Mesendoderm (in vitro differentiated cells): ENCODE measurements at places on chromosomes 2 and 18.

DNA sequence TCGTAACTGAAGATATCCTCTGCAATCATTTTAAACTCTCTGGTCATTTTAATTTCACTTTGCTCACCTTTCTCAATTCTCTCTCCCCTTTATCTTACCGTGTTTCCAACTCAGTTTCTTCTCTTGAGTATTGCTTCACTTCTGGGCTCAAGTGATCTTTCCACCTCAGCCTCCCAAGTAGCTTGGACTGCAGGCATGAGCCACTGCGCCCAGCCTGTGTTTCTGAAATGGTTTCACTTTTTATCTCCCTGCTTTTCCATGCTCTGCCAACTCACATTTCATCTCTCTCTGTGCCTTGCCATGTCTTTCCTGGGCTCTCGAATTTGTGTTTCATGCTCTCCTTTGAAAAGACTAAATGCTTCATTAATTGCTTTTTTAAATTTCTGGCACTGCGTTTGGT is 30.5 kb upstream of the TMEM131 start:
- no peak overlapping the region for H3K27ac ChIP-seq
- no peak for DNase-seq
- no peak overlapping the region for H3K4me3 ChIP-seq

GRCh38 chr2:30620102-30620501 is 173.1 kb downstream of the LCLAT1 start:
- no peak overlapping the region for H3K27ac ChIP-seq
- no peaks in the 10 kb centered on the region for H3K36me3 ChIP-seq
- no peaks in the 10 kb centered on the region for H3K4me1 ChIP-seq
- no peaks in the 10 kb centered on the region for H3K27me3 ChIP-seq

GRCh38 chr2:37786854-37787253 is 115.4 kb upstream of the CDC42EP3 start:
- no peak for DNase-seq
- H3K27ac ChIP-seq, result no peak overlapping the region
- no peaks in the 10 kb centered on the region for H3K27me3 ChIP-seq
- H3K4me1 ChIP-seq, result no peaks in the 10 kb centered on the region

- no peaks in the 10 kb centered on the region for H3K36me3 ChIP-seq
- H3K27me3 ChIP-seq, result no peaks in the 10 kb centered on the region
- no peak for DNase-seq
These were observed 211.0 kb downstream of the CTNNA2 start for GRCh38 chr2:79723830-79724229.

GRCh38 chr2:199895406-199895805 is 15.7 kb upstream of the C2orf69 start:
- no peaks in the 10 kb centered on the region for H3K36me3 ChIP-seq
- no peak for DNase-seq
- no peaks in the 10 kb centered on the region for H3K4me1 ChIP-seq
- H3K4me3 ChIP-seq, result no peak overlapping the region
- H3K27ac ChIP-seq, result no peak overlapping the region
- no peaks in the 10 kb centered on the region for H3K27me3 ChIP-seq

DNA sequence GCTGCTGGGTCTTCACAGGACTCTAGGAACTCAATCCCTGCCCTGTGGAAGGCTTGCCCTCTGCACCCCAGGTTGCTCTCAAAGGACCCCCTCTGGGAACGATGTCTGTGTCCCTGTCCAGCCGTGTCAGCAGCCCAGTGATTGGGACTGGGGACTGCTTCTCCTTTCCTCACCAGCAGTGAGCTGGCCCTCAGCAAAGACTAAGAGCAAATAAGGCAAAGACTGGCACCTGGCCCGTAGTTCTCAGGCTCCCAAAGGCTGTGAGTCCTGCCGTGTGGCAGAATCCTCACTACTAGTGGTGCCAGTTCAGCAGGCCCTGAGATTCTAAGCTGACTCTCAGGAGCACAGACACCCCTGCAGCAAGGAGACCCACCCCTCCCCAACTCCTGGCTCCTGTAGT is 47.8 kb downstream of the TMEM163 start:
- H3K4me1 ChIP-seq, result no peaks in the 10 kb centered on the region
- no peaks in the 10 kb centered on the region for H3K27me3 ChIP-seq
- H3K4me3 ChIP-seq, result no peak overlapping the region
- no peak for DNase-seq
- no peaks in the 10 kb centered on the region for H3K36me3 ChIP-seq

DNA sequence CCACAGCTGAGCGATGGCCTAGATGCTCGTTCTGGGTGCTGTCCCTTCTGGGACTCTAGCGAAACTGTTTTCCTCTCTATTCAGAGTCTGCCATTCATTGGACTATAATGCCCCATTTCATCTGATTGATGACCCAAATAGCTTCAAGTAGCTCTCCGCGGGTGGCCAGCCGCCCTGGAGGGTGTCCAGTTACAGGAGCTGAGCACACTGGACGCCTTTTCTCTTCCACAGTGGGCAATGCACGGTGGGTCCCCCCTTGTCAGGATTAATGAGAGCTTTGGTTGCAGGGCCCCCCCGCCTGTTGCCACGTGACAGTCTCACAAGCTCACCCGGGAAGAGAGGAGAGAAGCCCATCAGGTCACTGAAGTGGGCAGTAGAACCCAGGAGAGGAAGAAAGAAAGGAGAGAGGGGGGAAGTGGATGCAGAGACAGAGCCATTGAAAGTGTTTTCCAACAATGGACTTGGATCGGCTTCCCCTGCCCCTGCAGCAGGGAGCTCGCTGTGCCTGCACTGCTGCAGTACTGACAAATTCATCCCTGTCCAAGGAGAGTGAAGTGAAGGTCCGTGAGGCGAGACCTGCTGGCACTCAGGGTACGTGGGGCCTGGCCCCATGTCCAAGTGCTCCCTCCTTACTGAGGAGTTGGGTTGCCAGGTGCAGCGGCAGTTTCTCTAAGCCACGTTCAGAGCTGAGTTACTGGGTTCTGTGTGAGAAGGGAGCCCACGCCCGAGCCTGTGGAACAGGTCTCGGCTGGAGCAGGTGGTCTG is 44.8 kb downstream of the DIPK1C start:
- H3K4me1 ChIP-seq, result no peaks in the 10 kb centered on the region
- no peaks in the 10 kb centered on the region for H3K27me3 ChIP-seq

- DNase-seq, result no peak
- H3K27me3 ChIP-seq, result no peaks in the 10 kb centered on the region
- H3K4me3 ChIP-seq, result no peak overlapping the region
These were observed 55.7 kb downstream of the RTP5 start for GRCh38 chr2:241925277-241925676.

DNA sequence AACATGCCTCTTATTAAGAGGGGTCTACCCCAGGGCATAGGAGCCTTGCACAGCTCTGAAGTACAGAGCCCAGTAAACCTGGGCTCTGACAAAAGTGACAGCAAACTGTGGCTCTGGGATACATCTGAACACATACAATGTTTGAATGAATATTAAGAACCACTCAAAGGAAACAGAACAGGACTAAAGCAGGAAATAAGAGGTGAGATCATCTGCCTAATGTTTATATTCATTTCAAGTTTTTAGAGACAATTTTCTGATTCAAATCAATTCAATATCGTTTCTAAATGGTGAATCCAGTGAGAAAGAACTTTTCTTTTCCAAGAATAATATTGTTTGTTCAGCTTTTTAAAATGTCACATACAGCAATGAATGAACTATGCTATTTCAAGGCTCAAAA is 136.7 kb upstream of the CAVIN2 start:
- H3K4me3 ChIP-seq, result no peak overlapping the region
- H3K4me1 ChIP-seq, result no peaks in the 10 kb centered on the region
- DNase-seq, result no peak
- H3K27ac ChIP-seq, result no peak overlapping the region
- no peaks in the 10 kb centered on the region for H3K27me3 ChIP-seq

GRCh38 chr18:74949611-74950010 is 259.3 kb downstream of the PTGR3 start:
- no peak overlapping the region for H3K4me3 ChIP-seq
- no peak for DNase-seq
- no peaks in the 10 kb centered on the region for H3K27me3 ChIP-seq
- H3K36me3 ChIP-seq, result no peaks in the 10 kb centered on the region
- H3K27ac ChIP-seq, result no peak overlapping the region

GRCh38 chr2:197251163-197251562 is 59.4 kb downstream of the ANKRD44 start:
- H3K4me1 ChIP-seq, result no peaks in the 10 kb centered on the region
- H3K4me3 ChIP-seq, result no peak overlapping the region
- H3K27ac ChIP-seq, result no peak overlapping the region

DNA sequence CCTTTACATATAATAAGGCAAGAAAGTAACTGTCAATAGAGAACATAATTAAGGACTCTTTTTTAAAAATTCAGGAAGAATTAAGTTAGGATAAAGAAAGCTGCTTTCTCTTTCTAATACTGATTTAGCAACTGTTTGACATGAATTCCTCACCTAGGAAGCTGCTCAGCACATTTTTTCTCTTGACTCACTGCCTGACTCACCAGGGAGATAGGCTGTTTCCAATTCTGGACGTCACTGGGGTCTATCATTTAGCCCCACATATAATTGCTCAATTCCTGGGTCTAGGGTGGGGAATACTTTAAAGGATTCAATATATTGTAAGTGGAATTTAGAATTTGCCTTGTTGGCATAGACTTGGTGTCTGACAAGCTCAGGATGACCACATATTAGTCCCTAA is 50.8 kb upstream of the UGP2 start:
- H3K27ac ChIP-seq, result no peak overlapping the region
- no peak overlapping the region for H3K4me3 ChIP-seq
- no peaks in the 10 kb centered on the region for H3K27me3 ChIP-seq
- H3K4me1 ChIP-seq, result no peaks in the 10 kb centered on the region

- no peak overlapping the region for H3K4me3 ChIP-seq
- no peaks in the 10 kb centered on the region for H3K36me3 ChIP-seq
- no peaks in the 10 kb centered on the region for H3K27me3 ChIP-seq
- peaks cover 5% of the 10 kb centered on the region for H3K4me1 ChIP-seq
- no peak for DNase-seq
These were observed 151.7 kb downstream of the ARHGAP28 start for GRCh38 chr18:6881034-6881820.

- H3K4me1 ChIP-seq, result no peaks in the 10 kb centered on the region
- DNase-seq, result peak; percentile 53
- no peak overlapping the region for H3K27ac ChIP-seq
- H3K27me3 ChIP-seq, result no peaks in the 10 kb centered on the region
- H3K36me3 ChIP-seq, result no peaks in the 10 kb centered on the region
- no peak overlapping the region for H3K4me3 ChIP-seq
These were observed 53.2 kb upstream of the CCDC85A start for GRCh38 chr2:56130463-56131070.

DNA sequence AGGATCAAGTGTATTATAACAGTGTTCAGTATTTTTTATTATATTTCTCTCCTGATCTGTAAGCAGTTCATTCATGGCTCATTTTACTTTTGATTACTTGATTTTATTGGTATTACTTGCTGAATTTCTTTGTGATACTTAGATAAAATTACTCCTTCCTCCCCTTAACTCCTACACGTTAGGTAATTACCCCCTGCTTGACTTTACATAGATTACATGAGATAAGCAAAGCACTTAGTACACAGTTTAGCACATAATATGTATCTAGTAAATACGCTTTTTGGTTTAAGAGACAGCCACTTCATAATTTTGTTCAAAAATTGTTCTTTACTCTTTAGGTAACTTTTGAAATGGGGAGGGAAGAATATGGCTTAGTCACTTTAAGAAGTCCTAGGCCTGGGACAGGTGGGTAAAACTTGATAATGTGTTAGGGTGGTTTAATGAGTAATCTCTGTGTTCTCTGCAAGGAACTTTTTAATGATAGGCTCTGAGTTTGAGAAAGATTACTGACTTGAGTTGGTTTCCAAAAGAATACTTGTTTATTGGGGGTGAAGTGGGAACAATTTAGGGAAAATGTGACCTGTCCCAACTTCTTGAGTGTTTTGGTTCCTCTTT is 80.9 kb downstream of the NCOA1 start:
- H3K36me3 ChIP-seq, result no peaks in the 10 kb centered on the region
- H3K4me1 ChIP-seq, result no peaks in the 10 kb centered on the region
- no peaks in the 10 kb centered on the region for H3K27me3 ChIP-seq
- peak; percentile 28 for DNase-seq
- H3K4me3 ChIP-seq, result no peak overlapping the region

- H3K27me3 ChIP-seq, result no peaks in the 10 kb centered on the region
- no peaks in the 10 kb centered on the region for H3K4me1 ChIP-seq
- no peak overlapping the region for H3K27ac ChIP-seq
- no peak for DNase-seq
- no peak overlapping the region for H3K4me3 ChIP-seq
These were observed 120.2 kb downstream of the GBX2 start for GRCh38 chr2:236047886-236048540.

- H3K27me3 ChIP-seq, result no peaks in the 10 kb centered on the region
- H3K27ac ChIP-seq, result no peak overlapping the region
- H3K36me3 ChIP-seq, result no peaks in the 10 kb centered on the region
- DNase-seq, result peak; percentile 43
These were observed 21.5 kb upstream of the ZNF532 start for GRCh38 chr18:58842978-58843687.

GRCh38 chr2:187105218-187105617 is 256.2 kb upstream of the ZSWIM2 start:
- H3K36me3 ChIP-seq, result no peaks in the 10 kb centered on the region
- DNase-seq, result no peak
- H3K4me3 ChIP-seq, result no peak overlapping the region
- no peak overlapping the region for H3K27ac ChIP-seq

- peak; percentile 97 for DNase-seq
- H3K27me3 ChIP-seq, result no peaks in the 10 kb centered on the region
- peak overlapping the region; percentile 94 for H3K27ac ChIP-seq
- no peaks in the 10 kb centered on the region for H3K36me3 ChIP-seq
- H3K4me1 ChIP-seq, result peaks cover 31% of the 10 kb centered on the region
- H3K4me3 ChIP-seq, result no peak overlapping the region
These were observed 45.7 kb downstream of the QPCT start for GRCh38 chr2:37389989-37390765.

DNA sequence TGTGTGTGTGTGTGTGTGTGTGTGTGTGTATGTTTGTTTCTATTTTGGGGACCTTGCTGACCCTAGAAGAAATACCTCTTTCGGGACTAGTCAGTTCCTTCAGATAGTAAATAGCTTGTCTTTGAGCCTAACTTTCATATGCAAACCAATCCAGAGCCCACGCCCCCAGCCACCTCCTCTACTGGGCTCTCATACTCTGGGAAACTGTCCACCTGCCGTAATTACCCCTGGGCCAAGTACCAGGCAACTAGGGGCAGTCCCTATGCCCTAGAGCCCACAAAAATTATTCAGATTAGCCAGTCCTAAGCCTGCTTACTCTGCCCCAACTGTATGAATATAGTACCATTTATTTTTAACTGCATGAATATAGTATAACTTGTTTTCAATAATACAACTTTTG is 970.4 kb downstream of the EPHA4 start:
- H3K36me3 ChIP-seq, result no peaks in the 10 kb centered on the region
- DNase-seq, result no peak
- H3K27ac ChIP-seq, result no peak overlapping the region

DNA sequence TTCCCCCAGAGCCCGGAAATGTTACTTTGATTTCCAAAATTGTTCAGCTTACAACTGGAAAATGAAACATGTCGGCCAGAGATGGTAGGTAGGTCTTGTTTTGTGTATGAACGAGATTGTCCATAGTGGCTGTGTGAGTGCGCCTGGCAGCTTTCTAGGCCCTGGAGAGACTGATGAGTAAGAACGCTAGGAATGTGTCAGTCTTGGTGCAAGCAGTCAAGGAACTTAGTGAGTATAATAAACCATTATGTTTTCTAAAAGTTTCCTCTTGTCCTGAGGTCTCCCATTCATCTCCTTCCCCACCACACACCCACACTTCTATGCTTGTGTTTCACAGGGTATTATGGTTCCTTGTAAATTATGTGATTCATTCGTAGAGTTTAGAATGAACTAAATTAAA is 234.2 kb downstream of the CDH2 start:
- peak; percentile 25 for DNase-seq
- H3K4me3 ChIP-seq, result no peak overlapping the region
- no peak overlapping the region for H3K27ac ChIP-seq

GRCh38 chr2:17538022-17538843 is 2.3 kb upstream of the VSNL1 start:
- peak overlapping the region; percentile 12 for H3K4me3 ChIP-seq
- H3K4me1 ChIP-seq, result peaks cover 5% of the 10 kb centered on the region
- H3K27ac ChIP-seq, result no peak overlapping the region
- no peaks in the 10 kb centered on the region for H3K36me3 ChIP-seq
- no peaks in the 10 kb centered on the region for H3K27me3 ChIP-seq
